ENCODE measurements at places on chromosomes 2 and 18. TPM values are rescaled to one million over a fixed set of nuclear protein-coding genes. Genes with fewer than 3 reads are reported as not detected.

GRCh38 chr2:133561045-133561852 lies 7.0 kb downstream of the NCKAP5 start:
- DNase-seq: no peak

DNA sequence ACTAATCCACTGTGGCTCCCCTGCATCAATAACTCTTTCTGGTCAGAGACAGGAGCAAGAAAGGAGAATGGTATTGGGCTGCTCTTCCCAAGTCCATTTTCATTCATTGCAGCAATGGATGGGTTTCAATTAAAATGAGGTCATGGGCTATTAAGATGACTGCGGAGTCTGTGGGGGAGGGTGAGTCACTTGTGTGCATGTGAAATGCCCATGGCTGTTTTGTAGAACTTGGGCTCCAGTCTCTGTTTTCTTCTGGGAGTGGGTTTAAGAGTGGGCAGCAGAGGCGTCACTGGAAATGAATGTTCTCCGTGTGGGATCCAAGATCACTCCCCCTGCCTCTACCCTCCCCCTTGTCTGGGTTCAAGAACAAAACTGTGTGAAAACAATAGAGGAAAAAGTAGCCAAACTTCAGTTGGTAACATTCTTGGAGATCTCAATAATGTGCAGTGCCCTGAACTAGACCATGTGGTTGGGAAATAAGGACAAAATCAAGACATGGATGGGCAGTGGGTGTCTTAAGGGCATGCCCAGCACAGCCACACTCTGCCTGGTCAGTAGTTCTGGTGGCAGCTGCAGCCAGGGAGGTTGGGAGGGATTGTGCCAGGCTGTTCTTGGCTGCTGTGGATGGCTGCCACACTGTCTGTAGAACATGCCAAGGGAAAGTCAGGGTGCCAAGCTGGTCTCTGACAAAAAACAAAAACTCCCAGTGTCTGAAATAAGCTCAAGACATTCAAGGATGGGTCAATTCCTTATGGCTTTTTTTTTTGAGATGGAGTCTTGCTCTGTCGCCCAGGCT lies 68.2 kb upstream of the CXCR4 start:
- DNase-seq: no peak

The RRM2 gene
- 427 TPM for total RNA-seq

The TEX261 gene
- 96.1 TPM for total RNA-seq

The TANK gene
- total RNA-seq: 75.5 TPM

DNA sequence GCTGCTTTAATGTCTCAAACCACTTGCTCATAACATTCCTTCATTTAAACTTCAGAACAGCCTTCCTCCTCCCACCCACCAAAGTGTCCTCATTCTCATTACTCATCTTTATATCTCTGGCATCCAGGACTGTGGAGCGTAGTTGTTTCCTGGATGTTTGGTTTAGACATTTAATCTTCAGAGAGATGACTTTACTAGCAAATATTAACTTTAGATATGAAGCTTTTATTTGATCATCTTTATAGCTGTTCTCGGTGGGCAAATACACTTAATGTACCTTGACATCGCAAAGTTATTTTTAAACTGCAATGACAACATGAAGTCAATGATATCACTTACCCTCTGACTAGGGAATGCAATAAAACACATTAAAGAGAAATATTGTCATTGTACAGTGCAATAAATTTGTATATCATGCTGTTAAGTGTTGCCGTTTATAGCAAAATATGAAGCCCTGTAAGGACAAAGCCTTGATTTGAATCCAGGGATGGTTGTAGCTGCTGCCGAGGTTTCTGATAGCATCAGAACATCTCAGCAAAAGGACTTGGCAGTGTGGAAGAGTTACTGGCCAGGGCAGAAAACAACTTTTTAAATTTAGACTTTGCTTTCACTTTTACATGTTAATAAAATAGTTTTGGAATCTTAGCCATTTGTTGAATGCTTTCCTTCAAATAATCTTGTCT lies 4.6 kb upstream of the LAMA3 start:
- DNase-seq: no peak

The NYAP2 gene
- not detected for total RNA-seq
